ENCODE measurements at places on chromosomes 13 and 19.

DNA sequence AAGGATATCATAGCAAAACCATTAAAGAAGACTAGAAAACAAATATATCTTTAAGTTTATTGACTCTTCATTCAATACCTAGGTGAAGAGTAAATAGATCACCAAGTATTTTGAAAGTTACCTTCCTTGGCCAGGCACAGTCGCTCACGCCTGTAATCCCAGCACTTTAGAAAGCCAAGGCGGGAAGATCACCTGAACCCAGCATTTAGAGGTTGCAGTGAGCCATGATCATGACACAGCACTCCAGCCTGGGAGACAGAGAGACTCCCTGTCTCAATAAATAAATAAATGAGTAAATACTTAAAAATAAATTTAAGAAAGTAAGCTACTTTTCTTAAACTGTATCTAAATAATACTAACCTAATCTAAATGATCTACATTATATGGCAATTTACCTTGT, 8.9 kb upstream of the WBP4 start:
- no peak for DNase-seq

DNA sequence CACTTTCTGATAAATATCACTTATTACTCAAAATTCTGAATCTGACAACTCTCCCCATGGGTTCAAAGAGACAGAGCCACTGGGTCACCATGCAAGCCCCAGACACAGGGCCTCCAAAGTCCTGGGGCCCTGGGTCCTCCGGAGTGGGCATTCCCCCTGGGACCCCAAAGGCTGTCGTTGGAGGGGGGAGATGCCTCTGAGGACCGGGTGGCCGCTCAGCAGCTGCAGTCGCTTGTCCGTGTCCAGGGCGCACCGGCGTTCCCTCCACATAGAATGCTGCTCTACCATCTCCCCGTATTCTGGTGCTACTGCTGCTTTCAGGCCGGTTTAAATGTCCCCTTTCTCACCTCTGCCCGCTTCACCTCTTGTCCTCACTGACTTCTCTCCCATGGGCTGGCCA, 246.1 kb downstream of the TEX29 start:
- no peak for DNase-seq

DNA sequence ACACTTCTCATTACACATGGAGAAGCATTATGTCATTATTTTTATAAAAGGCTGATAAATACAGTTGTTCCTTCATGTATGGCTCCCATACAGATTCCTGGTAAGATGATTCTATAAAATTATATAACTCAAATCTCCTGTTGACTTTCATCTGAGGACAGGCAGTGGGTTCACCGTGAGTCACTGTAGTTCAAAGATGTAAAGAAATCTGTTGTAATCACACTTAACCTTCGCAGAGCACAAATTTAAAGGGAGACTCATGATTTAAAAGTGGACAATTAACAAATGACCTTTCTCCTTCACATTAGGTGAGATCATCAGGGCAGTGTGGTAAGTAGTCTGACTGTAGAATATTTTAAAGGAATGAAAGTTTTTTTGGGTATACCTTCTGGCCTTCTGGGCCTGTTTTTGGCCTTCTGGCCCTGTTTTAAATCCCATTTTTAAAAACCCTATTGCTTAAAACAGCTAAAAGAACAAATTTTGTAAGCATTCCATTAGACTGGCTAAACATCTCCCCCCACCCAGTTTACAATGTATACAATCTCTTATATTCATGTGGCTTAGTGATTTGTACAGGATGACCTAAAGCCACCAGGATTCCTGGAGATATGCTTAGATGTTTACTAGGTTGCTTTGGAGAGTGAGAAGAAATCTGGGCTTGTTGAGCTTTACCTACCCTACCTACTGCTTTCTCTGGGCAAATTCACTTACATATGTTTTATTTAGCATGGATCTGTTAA, 171.2 kb downstream of the ITGBL1 start:
- no peak for DNase-seq

- no peak for DNase-seq
These were observed 3.7 kb downstream of the USHBP1 start for GRCh38 chr19:17260842-17261325.

All from ascending aorta (tissue), 2 donors.